ENCODE measurements at places on chromosomes 6 and 20.

GRCh38 chr20:20360464-20360863 is 7.4 kb upstream of the INSM1 start:
- DNase-seq = peak; percentile 42

- DNase-seq = no peak
These were observed 170.7 kb downstream of the ERMARD start for GRCh38 chr6:169921853-169922824.

GRCh38 chr6:6824381-6824780 is 235.9 kb downstream of the LY86 start:
- no peak for DNase-seq

GRCh38 chr6:20946022-20946421 is 411.8 kb downstream of the CDKAL1 start:
- no peak for DNase-seq

DNA sequence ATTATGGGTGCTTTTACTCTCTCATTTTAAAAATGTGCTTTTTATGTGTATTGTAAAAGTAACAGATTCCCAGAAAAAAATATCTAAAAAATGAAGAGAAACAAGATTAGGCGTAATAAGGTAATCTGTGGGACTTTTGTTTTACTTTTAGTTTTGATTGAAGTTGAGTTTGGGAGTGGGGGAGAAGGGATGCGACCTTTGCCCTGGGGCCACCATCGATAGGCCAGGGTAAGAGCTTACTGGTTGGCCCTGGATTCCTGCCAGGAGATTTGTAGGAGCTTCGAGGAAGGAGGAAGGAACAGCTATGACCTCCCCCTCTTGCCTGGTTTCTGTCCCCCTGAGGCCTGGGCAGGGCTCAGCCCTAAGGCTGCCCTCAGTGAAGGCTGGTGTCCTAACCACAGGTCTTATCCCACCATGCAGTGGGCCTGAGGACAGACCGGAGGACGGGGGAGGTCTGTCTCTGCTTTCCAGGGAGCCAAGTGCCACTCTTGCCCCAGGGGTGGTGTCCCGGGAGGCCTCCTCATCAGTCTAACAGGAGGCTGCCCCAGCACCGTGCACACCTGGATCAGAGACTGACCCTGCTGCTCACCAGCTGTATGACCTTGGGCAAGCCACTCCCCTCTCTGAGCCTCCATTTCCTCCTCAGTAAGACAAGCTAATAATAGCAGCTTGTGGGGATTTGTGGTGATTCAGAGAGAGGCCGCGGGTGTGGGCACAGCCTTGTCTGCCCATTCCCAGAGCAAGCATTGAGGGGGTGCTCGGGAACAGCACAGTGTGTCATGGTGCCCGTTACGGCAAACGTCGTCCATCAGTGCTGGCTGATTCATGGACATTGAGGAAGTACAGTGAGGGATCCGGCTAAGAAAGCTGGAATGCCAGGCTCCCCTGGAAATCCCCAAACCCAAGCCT is 21.2 kb downstream of the TGM2 start:
- peak; percentile 60 for DNase-seq

- no peak for DNase-seq
These were observed 714.8 kb downstream of the DHX35 start for GRCh38 chr20:39676857-39677391.

GRCh38 chr20:57133926-57134650 is 132.4 kb downstream of the BMP7 start:
- DNase-seq = no peak

GRCh38 chr6:24568683-24569082 is 73.9 kb downstream of the ALDH5A1 start:
- no peak for DNase-seq

DNA sequence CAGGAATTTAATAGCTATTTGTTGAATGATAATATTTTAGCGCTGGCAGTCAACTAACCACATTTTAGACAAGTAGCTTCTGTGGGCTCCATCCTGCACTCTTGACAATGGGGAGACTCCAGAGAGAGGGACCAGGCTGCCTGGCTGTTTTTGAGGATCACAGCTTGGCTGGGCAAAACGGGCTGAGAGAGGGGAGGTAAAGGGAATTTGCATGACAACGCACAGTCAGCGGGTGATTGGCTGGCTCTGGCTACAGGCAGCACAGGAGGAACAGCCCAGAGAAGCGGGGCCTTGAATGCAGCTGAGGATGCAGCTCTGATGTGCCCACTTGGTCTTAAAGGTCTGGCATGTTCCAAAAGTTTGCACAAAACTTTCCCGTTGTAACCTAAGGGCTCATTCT is 41.2 kb downstream of the LRFN2 start:
- DNase-seq = no peak

GRCh38 chr6:34485321-34486060 is 19.6 kb downstream of the PACSIN1 start:
- no peak for DNase-seq

DNA sequence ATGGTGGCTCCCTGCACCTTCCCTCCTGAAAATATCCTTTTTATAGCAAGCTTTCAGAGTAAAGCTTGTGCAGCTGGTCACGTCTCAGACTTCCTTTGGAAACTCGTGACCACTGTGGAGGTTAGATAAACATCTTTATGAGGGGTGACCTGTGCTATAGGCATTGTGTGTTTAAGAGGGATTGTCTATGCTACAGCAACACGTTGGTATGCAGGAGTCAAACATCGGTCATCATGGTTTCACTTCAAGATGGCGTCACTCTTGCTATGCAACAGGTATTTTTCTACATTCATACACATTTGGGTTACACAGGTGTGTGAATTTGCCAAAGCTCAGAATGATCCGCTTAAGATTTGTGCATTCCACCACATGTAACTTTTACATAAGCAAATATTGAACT is 14.6 kb upstream of the BLCAP start:
- DNase-seq = no peak

- no peak for DNase-seq
These were observed 135.2 kb downstream of the RFPL4B start for GRCh38 chr6:112482373-112482772.

DNA sequence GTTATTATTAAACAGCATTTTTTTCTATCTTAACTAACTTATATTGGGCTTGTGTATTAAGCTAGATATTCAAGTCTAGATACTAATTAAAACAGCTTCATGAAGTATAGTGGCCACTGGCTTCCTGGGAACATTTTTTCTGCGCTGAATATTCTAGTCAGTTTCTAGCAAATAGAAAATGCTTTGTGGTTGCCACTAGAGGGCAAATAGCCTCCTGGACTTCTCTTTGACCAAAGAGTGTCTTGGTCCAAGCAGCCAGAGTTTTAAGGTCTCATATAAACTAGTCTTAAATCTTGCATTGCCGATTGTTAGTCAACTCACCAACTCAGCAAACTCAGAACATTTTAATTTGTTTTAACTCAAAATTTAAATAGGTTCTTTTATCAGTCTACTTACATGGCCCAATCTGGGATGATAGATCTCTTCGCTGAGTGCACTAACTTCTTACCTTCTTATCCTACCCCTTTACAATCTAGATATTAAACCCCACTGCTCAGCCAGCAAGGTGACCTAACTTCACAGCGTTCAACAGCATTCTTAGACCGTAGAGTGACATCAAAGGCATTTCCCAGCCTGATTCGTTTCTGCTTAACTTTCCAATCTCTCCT is 24.6 kb upstream of the ID4 start:
- DNase-seq = no peak

- no peak for DNase-seq
These were observed 21.9 kb upstream of the C6orf141 start for GRCh38 chr6:49528571-49528970.

DNA sequence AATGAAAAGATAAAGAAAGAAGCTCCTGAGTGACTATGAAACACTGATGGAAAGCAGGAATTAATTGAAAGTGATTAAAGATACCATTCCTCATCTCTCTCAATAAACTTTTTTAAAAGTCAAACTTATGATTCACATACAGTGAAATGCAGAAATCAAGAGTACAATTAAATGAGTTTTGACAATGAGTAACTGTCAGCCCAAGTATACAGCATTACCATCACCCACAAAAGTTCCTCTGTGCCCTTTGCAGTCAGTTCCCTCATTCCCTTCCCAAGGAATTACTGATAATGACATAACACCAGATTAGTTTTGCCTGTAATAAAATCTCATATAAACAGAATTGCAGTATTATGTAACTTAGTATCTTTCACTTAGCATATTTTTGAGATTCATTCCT is 44.5 kb downstream of the ATG5 start:
- DNase-seq = no peak

Data from non-pigmented ciliary epithelial cell (primary cell).